ENCODE measurements at places on chromosomes 5 and 9.
A peak's percentile ranks its signal among the peaks of the same experiment; 100 is the strongest.

GRCh38 chr5:108384741-108385140 lies 2.8 kb upstream of the FBXL17 start:
- no peak for DNase-seq

DNA sequence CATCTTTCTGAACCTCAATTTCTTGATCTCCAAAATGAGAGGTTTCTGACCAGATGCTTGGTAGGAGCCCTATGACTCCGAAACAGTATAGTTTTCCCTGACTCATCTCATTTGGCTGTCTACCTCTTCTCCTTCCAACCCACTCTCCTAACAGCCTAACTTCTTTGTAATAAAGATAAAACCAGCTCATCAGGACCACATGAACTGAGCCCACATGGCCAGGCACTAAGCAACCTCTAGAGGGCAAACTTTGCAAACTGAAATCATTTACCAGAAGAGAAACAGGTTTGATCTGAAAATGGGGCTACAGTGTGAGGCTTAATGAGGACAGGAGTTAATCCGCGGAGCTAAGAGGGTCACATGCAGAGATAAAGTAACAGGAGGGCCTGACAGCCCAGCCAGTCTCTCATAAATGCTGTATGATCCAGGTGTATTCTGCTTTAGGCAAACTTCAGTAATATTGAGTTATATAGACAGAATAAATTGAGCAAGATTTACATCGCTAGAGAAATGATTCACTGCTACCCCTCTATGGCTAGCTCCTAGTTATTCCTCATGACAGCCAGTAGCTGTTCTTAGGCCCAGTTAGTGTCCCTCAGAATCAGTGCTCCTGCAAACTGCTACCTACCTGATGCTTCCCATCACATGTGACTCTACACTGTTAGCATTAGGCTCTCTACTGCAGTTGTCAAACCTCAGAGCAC lies 64.6 kb downstream of the ABCA1 start:
- DNase-seq = peak; percentile 60

- no peak for DNase-seq
Measured at GRCh38 chr5:1488882-1489680, 34.7 kb downstream of the LPCAT1 start.

DNA sequence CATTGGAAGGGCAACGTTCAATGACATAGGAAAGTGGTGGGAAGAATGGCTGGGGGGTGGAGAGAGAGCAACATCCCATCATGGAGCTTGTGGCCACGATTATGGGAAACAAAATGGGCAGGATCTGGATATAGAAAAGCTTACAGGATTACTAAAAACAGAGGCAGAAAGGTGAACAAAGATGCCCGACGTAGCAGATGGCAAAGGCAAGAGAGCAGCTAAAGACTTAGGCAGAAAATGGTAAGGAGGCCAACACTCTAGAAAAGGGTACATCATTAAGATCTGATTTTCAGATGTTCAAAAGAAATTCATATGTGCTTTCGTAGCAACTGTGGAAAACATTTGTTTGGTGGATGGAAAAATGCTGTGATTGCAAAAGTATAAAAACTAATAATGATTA lies 102.5 kb downstream of the OTULIN start:
- no peak for DNase-seq

GRCh38 chr9:105278751-105279150 lies 34.3 kb downstream of the SLC44A1 start:
- DNase-seq = no peak

GRCh38 chr5:586751-587285 lies 25.3 kb upstream of the CEP72 start:
- DNase-seq = no peak

DNA sequence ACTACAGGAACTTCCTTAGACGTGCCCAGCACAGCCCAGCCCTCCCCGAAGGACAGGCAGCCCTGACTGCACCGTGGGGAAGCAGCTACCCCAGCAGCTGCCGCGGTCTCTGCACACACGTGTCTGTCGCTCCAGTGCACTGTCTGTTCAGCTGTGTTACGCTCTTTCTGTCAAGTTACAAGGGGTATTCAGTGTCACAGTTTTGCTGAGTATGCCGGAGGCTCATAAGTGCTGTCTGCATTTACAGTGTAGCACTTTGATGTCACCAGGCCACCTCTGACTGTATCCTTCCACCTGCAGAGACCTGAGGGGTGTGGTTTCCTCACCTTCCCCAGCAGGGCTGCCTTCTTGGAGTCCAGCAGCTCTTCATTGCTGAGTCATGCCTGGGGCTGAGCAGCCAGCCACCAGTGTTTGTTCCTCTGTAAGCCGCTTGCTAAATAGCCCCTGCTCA lies 126.8 kb downstream of the EHMT1 start:
- DNase-seq = peak; percentile 54

GRCh38 chr5:132635873-132636272 lies 22.1 kb upstream of the IL13 start:
- no peak for DNase-seq

DNA sequence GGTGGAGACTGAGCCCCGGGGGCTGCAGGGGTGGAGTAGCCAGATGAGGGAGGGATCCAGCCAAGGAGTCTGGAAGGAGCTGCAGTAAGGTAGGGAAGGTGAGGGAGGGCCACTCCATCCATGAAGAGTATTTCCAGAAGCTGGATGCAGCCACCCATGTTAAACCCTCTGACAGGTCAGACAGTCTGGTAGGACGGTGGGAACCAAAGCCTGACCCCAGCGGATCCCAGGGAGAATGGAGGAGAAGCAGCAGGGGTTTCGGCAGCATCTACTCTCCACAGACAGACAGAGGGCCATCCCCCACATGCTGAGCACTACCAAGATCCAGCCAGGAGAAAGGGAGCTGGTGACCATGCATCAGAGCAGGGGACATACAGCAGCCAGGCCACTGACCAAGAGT lies 22.5 kb upstream of the S1PR3 start:
- no peak for DNase-seq

DNA sequence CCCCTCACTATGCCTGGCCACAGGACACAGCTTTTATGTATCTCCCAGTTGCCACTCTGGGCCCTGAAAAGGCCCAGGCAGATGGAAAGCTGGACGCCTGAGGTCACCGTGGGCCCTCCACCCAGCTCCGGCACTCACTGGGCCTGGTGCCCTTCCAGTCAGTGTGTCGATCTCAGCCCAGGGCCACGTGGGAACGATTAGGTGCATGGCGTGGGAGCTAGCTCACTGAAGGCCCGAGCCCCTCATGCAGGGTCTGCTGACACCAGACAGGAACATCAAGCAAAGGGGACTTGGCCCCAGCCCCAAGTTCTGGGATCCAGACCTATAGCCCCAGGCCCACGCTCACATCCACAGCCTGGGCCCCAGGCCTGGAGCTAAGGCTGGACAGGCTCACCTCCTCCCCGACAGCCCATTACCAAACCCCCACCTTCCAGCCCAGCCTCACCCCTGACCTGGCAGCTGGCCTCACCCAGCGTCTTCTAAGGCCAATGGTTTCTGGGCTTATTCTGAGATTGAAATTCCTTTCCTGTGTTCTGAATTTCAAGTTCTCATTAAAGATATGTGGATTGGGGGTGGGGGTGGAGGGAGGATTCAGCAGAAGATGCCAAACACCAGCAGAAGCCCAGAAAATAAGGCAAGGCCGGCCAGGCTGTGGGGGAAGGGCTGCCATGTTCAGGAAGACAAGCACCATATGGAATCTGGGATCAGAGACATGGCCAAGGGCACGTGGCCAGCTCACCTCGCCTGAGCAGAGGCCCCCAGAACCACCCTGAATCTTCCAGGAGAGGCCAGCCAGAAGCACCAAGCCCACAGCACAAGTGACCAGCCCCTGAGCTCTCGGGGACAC lies 74.5 kb downstream of the ADAMTS2 start:
- DNase-seq = no peak

GRCh38 chr9:135499326-135500070 lies 984 bp upstream of the MRPS2 start:
- peak; percentile 83 for DNase-seq

DNA sequence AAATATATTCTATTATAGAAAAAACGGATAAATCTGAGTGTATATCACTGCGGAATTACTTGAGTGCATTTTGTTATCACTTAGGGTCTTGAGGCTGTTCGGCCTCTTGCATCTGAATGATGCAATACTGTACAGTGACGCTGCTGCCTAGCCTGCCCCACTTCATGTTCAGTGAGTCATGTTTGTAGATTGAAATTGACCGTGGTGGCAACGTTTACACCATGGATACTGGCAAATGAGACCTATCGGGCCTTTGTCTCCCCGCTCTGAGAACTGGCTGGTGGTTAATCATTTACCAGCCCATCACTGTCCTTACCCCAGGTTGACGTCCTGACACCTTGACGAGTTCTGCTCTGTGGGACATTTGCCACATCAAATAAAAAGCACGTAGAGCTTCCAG lies 510.1 kb upstream of the ADAMTS16 start:
- DNase-seq = no peak

DNA sequence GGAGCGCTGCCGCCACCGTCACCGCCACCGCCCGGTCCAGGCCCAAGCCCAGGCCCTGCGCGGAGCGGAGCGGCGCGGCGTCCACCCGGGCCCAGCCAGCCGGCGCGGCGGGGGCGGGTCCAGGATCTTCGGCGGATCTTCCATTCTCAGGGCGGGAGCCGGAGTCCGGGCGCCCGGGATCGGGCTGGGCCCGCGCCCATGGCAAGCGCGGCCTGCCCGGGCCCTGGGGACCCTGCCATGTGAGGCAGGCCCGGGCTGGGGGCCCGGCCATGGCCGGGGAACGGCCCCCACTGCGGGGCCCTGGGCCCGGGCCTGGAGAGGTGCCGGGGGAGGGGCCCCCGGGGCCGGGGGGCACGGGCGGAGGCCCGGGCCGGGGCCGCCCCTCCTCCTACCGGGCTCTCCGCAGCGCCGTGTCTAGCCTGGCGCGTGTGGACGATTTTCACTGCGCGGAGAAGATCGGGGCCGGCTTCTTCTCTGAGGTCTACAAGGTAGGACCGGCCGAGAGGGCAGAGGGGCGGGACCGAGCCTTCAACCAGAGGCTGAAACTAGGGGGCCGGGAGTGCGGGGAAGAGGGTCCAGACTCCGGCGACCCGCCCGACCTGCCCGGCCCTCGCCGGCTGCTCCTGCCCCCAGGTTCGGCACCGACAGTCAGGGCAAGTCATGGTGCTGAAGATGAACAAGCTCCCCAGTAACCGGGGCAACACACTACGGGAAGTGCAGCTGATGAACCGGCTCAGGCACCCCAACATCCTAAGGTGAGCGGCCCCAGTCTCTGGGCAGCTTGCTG lies 482 bp downstream of the TESK1 start:
- DNase-seq = peak; percentile 41

- DNase-seq = no peak
Measured at GRCh38 chr9:28032268-28032590, 458.9 kb upstream of the C9orf72 start.

DNA sequence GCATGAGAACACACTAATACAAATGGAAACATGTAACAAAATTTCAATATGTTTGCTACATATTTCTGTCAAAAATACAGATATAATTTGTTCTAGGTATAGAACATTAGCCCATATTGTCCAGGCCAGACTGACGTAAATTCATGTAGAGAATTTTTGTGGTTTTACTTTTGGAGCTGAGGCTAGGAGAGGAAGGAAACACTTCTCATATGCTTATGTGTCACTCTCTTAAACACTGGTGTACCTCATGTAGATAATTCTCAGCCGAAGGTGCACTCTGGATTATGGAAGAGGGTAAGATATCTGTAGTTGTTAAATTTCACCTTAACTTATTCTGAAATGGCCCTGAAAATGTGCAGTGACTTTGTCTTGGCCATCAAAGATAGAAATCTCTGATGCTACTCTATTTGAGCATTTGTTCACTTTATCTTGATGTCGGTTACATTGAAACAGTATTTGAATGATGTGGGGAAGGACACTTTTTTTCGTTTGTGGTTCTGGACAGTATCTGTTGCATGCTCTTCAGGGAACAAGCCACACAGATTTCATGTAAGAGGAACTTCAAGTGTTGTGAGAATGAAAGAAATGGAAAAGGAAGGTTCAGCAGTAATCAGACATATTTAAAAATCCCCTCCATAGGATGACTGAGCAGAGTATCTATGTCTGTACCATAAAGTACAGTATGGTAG lies 202.7 kb downstream of the SPATA31D1 start:
- no peak for DNase-seq

DNA sequence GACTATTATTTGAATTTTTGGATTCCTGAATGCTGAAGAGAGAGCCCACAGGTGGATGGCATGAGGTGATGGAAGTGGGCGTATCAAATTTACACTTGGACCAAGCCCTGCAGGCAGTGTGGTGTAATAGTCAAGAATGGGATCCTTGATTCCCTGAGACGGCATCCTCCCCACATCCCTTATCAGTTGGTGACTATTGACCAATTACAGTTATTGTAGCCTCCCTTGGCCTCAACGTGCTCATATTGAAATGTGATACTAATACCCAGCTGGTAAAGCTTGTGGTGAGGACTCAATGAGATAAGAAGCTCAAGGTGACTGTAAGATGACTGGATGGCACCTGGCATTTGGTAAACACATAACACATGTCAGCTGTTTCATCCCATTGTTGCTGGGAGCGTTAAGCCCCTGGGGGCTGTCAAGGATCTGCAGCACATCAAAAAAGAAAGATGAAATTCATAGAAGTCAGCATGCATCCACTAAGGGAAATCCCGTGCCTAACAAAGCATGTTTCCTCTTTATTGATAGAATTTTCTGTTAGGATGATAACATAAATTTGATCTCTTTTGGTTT lies 65.6 kb upstream of the IRX2 start:
- no peak for DNase-seq

DNA sequence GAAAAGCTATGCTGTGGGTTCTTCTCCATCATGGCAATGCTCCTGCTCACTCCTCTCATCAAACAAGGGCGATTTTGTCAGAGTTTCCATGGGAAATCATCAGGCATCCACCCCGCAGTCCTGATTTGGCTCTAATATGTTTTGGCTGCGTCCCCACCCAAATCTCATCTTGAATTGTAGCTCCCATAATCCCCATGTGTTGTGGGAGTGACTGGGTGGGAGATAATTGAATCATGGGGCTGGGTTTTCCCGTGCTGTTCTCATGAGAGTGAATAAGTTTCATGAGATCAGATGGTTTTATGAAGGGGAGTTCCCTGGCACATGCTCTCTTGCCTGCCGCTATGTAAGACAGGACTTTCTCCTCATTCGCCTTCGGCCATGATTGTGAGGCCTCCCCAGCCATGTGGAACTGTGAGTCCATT lies 163.8 kb downstream of the GADD45G start:
- DNase-seq = no peak

GRCh38 chr9:113600023-113600823 lies 136.7 kb downstream of the RGS3 start:
- DNase-seq = no peak

DNA sequence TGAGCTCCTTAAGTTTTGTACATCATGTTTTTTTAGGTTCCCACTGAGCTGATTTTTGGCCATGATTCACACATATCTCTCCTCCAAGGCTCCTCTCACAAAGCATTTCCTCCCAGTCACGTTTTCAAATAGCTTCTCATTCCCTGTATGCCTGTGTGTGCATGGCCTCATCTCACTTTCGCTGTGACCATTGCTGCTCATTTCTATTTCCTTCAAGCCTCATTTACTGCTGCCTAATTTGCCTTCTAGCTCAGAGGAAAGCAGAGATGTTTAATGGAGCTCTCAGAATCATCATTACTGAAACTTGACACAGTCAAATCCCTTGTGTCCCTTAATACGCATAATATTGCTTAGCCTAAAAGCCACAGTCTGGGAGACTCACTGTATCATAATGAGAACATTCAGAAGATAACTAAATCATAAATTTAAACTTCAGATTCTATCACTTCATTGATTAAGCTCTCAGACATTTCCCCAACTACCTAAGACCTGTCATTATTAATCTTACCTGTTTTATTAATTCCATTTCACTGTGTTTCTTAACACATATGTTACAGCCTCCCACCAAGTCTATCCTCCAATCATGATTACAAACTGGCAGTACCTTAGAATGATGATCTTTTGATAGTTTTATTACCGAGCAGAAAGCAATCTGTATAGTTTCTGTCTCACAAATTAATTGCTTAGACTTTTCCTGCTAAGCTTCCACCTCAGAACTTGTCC lies 278.3 kb upstream of the PTGER4 start:
- DNase-seq = no peak

Data from CD4-positive, alpha-beta memory T cell (primary cell).